ENCODE measurements at places on chromosomes 7 and 10. TPM values are rescaled to one million over a fixed set of nuclear protein-coding genes. Genes with fewer than 3 reads are reported as not detected.

DNA sequence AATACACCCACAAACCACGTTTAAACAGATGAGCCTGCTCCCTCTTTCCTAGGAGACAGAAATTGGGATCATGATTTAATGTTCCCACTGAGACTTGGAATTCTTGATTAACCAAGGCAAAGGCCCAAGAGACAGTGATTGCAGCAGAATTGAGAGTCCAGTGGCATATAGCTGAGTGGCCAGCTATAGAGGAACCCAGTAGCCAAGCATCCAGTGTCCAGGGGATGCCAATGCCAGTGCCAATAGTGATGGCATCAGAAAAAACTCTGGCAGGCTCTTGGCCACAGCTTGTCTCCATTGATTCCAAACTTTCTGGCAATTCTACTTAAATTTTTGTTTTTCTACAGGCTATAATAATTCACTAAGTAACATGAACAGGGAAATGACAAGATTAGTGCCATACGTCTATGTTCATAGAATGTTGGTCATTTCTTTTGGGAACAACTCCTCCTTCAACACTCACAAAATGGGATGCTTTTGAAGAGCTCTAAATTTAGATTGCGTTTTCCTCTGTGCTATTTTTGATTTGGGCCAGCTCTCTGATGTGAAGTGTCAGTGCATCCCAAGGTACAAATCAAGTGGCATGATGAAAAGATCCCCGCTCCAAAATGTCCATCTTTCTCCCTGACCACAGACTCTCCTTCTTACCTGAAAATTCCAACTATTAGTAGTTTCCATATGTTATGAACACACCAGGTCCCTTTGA is 83.1 kb upstream of the A1CF start:
- DNase-seq, result no peak

DNA sequence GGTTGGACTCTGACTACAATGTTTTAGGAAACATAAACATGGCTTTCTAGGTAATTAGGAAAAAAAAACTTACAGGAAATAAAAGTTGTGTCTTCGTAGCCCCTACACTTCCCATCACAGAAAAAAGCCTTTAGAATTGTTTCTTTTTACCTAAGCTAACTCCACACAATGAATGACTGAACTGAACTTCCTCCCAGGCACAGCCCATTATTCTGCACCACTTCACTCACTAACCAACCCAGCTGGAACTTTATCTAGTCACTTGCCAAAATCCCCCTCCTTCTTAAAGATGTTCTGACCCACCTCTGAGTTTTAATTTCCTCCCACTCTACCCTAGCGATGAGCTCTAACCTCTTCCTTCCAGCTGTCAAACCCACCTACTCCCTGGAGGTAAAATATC is 91.7 kb upstream of the MEOX2 start:
- DNase-seq, result no peak

GRCh38 chr7:108002726-108003598 is at the start of gene LAMB1:
Gene LAMB1 (minus strand): TSS chr7:108003161. CDS start chr7:108002885, 276 bp downstream.
- DNase-seq, result peak; percentile 87

DNA sequence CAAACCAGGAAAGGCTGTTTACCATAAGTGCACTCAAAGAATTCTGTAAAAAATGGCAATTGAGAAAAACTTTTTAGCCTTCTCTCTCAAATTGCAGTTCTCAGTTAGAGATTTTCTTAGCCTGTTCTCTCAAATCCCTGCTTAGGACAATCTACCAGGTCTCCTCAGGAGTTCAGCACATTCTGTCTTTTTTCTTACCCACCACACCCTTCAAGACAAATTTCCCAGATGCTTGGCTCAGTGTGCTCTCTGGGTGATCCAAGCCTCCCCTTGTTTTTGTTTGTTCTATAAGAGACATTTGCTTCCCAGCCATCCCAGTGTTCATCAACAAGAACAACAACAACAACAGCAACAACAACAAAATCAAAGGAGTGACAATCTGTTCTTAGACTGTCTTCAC is 87.3 kb downstream of the MACC1 start:
- no peak for DNase-seq

- DNase-seq, result no peak
Observed at GRCh38 chr10:117626228-117626627, 83.7 kb downstream of the EMX2 start.

Gene TACC2
- 48.5 TPM for total RNA-seq

Gene CLDN3
- 19.1 TPM for total RNA-seq

Gene OR2F2
- not detected for total RNA-seq

DNA sequence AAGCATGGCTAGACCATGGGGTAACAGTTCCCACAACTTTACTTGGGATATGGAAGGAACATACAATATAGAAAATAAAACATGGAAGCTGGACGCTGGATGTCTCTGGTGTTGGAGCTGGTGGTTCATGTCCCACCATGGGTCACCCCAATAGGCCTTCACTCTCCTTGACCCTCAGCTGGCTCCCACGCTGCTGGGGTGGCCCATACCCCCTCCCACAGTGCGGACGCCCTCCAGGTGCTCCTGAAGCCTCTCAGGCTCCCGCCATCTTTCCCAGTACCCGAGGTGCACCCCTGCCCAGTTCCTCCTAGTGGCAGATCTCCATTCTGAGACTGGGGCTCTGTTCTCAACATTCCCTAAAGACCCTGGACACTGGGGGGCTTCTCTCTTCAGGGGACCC is 5.8 kb upstream of the CPA1 start:
- DNase-seq, result no peak

- DNase-seq, result no peak
Observed at GRCh38 chr10:69382382-69383117, 34.2 kb downstream of the TACR2 start.

GRCh38 chr7:47677664-47678063 is 95.8 kb upstream of the TNS3 start:
- no peak for DNase-seq

GRCh38 chr10:93250010-93250409 is 176.3 kb downstream of the CYP26A1 start:
- no peak for DNase-seq

- no peak for DNase-seq
Observed at GRCh38 chr7:83819911-83820310, 171.0 kb upstream of the SEMA3E start.

DNA sequence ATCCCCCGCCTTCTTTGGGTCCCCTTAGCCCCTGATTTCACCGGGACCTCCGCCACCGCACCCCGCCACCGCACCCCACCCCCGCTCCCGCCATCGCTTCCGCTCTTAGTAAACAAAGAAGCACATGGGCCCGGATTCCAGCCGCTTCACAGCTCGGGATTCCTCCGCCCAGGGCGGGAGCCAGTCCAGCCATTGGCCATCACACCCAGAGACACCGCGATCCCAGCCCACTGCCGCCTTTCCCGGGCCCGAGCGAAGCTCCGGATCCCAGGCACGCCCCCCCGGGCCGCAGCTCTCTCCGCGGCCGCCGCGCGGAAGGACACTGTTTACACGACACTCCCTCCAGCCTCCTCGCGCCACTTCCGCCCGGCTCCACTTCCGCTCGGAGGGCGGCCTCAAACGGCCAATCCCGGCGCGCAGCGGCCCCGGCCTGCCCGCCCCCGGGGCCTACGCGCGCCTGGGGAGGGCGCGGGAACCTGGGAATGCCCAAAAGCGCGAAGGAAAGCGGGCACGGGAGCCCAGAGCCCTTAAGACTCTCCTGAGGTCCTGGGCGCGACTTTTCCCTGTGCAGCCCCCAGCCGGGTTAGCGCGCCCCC is 679 bp downstream of the MCM7 start:
- no peak for DNase-seq

Gene SLC18A3
- not detected for total RNA-seq

DNA sequence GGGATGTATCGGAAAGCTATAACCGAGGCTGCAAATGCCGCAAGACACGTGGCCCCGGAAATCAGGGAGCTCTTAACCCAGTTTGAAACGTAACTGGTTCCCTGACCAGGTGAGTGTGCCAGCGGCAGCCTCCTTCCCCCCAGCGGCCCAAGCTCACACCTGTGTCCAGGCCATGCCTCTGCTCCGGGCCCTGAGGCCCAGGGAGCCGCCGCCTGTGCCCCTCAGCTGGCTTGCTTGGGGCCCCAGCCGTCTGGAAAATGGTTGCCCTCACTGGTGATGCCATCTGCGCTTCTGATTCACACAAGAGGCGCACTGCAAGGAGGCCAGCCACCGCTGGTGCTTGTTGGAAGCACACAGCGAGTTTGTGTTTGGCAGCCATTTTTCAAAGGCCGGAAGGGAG is 9.2 kb downstream of the PWWP2B start:
- no peak for DNase-seq

DNA sequence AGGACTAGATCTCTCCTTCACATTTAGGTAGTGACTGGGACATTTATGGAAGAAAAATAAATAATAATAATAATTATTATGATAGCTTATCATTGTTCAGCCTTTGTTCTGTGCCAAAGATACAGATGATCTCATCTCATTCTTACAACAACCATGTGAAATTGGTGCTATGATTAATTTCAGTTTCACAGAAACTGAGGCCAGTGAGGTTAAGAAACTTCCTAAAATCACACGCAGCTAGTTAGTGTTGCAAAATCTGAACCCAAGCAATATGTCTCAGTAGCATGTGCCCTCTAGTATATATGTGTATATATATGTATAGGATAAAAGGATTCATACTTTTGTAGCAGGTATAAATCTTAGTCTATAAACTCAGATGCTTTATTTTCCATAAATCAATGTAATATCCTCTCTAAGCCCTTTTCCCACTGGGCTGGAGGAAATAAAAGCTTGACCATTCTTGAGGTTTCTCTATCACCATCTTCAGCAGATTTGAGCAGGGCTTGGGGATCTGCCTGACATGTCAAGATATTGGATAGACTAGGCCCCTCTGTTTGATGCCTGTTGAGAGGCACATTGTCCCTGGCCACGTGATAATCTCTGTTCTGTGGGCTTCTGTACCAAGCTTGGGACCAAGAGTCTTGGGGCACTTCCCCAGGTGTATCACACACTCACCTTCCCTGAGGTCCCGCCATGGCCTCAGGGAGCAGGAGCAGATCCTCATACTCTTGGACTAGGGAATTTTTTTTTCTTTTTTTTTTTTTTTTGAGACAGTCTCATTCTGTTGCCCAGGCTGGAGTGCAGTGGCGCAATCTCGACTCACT is 172.6 kb upstream of the NRP1 start:
- DNase-seq, result no peak

Gene SYT15B
- total RNA-seq, result not detected

DNA sequence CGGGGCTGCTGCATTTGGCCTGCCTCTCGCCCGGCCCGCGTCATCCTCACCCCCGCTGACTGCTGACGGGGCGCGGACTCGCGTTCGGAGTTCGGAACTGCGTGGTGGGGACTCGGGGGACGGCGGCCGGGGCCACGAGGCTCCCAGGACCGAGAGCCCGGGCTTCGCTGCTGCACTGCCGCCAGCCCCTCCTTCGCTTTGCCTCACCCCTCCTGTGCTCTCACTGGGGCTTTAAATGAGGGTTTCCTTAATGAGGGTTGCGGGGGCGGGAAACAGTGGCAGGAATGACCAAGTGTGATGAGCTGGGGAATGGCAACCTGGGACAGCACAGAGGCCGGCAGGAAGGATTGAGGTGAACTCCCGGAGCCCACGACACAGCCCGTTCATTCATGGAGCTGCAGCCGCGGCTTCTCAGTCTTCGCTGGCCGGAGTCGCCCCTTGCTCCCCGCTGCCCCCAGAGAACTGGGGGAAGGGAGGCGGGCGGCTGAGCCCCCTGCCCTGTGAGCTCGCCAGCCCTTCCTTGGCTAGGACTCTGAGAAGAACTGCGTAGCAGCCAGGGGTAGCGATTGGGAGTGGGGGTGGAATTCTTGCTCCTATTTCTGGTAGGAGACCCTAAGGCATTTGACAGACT is 1.5 kb upstream of the LRRC4 start:
- DNase-seq, result peak; percentile 71

- no peak for DNase-seq
Observed at GRCh38 chr10:22305721-22306120, 10.5 kb upstream of the COMMD3 start.

GRCh38 chr10:132651511-132652029 is 114.0 kb downstream of the INPP5A start:
- DNase-seq, result no peak

DNA sequence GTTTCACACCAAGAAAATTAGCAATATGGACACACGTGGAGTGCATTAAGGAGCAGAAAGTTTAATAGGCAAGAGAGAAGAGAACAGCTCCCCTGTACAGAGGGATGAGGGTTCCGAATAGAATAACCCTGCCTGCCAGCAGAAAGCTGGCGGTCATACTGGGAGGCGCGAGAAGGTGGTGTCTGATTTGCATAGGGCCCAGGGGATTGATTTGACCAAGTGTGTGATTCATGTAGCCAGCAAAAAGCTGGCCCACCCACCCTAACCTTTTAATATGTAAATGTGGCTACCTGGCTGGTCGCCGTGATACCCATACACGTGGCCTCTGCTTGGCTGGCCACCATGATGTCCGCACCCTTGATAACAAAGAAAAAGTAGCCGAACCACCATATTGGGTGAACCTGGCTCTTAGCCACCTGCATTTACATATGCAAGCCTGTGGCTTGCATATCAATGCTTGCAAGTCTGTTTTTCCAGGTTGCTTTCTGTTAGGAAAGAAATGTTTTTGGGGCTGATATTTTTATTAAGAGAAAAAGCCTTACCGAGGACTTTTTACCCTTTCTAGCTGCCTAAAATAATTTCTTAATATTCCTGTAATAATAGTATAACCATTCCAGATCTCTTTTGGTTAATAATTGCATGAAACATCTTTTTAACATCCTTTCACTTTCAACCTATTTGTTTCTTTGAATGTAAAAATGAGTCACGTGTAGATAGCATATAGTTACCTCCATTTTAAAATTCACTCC is 20.5 kb upstream of the VWDE start:
- DNase-seq, result peak; percentile 74

Gene PON3
- total RNA-seq, result not detected

Gene CALHM3
- 0.17 TPM for total RNA-seq
